Nephron progenitor cell (in vitro differentiated cells): ENCODE measurements at places on chromosomes 6 and 20.

DNA sequence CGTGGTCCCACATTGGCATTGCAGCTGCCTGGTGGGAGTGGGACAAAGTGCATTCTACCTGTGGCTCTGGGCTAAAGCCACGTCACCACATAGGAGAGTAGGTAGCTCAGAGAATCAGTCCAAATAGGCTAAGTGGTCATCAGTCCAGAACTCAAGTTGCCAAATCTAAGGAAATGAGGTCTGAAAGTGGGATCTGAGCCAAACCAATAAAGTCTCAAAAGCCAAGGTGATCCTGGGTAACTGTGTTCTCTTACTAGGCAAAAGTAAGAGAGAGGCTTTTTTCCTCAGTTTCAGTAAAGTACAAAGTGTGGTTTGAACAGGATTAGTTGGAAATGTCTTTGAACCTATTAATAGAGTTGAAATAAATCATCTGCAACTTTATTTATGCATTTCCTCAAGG, 68.6 kb upstream of the CNKSR3 start:
- no peaks in the 10 kb centered on the region for H3K4me1 ChIP-seq

DNA sequence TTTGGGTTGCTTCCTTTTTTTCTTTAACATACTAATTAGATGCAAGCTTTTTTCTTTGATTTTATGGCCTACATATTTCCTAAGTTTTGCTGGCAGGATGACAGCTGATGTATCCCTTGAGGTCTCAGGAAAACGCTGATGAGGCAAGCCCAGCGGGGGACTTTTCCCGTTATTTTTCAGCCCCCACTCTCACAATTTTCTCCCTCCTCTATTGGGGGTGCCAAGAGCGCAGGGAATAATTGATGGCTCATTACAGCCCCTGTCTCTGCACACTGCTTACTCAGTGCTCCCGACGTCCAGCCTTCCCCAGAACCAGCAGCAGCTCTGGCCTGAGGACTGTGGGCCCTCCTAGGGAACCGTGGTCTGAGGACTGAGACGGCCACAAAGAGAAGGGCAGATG, 38.6 kb upstream of the VSTM2L start:
- H3K4me1 ChIP-seq, result peaks cover 45% of the 10 kb centered on the region
- H3K36me3 ChIP-seq, result peaks cover 47% of the 10 kb centered on the region
- peaks cover 7% of the 10 kb centered on the region for H3K27me3 ChIP-seq
- H3K27ac ChIP-seq, result no peak overlapping the region
- no peak for DNase-seq

- peak overlapping the region; percentile 99 for H3K27ac ChIP-seq
- H3K4me3 ChIP-seq, result peak overlapping the region; percentile 39
- H3K27me3 ChIP-seq, result no peaks in the 10 kb centered on the region
- no peaks in the 10 kb centered on the region for H3K36me3 ChIP-seq
- H3K4me1 ChIP-seq, result peaks cover 76% of the 10 kb centered on the region
- no peak for DNase-seq
These were observed 79.0 kb upstream of the EEF1E1 start for GRCh38 chr6:8181160-8181881.

DNA sequence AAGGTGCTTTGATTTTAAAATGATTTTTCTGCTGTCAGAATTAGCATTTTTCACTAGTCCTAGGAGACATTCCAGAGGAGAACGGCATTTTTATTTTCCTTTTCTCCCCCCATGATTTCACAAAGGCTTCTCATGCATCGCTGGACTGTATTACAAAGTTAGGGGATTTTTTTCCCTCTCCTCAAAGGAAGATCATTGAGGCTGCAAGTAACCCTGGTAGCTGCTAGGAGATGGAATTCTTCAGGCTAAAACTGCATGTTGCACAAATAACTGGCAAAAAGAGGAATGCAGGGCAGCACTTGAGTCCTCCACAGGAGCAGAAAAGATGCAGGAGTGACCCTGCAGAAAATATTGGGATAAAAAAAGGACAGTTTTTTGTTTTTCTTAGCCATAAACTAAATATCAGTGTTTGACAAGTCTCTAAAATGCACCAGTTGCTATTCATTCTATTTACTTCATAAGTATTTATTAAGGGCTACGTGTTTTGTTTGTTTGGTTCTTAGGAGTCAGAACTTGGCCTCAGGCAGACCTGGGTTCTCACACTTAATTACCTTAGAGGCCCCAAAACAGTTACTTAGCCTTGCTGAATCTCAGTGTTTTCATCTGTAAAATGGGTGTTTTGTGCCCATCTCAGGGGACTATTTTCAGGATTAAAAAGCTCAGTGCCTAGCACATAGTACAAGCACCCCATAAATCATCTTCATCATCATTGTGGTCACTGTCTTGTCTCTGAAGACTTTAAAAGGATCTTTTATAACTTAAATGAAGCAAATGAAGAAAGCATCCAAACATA, 144.5 kb upstream of the ID4 start:
- no peak for DNase-seq
- peak overlapping the region; percentile 78 for H3K4me3 ChIP-seq
- H3K4me1 ChIP-seq, result peaks cover 21% of the 10 kb centered on the region
- no peaks in the 10 kb centered on the region for H3K36me3 ChIP-seq
- H3K27me3 ChIP-seq, result peaks cover 20% of the 10 kb centered on the region

- no peaks in the 10 kb centered on the region for H3K27me3 ChIP-seq
- H3K4me1 ChIP-seq, result peaks cover 35% of the 10 kb centered on the region
- DNase-seq, result no peak
- H3K4me3 ChIP-seq, result no peak overlapping the region
- no peak overlapping the region for H3K27ac ChIP-seq
These were observed 36.9 kb upstream of the SIRT5 start for GRCh38 chr6:13537527-13537897.

DNA sequence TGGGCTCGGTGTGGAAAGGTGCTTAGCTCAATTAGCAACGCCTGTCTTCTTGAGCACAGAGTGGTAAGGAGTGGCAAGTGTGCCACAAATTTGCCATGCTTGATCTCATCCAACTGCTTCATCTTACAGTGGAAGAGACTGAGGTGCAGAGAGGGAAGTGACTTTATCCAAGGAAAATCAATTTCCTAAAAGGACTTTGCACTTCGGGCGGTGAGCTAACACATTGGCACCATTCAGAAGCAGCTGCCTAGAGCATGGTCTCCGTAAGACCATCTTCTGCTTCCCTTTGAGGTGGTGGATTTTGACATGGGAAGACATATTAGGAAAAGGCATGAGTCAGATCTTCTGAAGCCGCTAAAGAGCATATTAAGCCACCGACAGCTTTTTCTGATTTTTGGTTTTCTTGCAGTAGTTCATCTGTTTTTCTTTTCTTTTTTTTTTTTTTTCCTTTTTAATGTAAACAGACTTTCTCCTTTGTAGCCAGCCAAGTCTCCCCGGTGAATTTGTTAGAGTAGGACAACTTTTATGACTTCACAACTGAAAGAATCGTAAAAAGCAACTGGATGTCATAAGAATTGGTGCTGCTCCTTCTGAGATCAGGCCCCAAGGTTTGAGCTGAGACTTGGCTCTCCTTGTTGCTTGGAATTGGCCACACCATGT, 273.2 kb downstream of the CDC5L start:
- H3K36me3 ChIP-seq, result no peaks in the 10 kb centered on the region
- no peak overlapping the region for H3K4me3 ChIP-seq
- DNase-seq, result no peak
- H3K4me1 ChIP-seq, result peaks cover 67% of the 10 kb centered on the region
- H3K27me3 ChIP-seq, result peaks cover 14% of the 10 kb centered on the region

DNA sequence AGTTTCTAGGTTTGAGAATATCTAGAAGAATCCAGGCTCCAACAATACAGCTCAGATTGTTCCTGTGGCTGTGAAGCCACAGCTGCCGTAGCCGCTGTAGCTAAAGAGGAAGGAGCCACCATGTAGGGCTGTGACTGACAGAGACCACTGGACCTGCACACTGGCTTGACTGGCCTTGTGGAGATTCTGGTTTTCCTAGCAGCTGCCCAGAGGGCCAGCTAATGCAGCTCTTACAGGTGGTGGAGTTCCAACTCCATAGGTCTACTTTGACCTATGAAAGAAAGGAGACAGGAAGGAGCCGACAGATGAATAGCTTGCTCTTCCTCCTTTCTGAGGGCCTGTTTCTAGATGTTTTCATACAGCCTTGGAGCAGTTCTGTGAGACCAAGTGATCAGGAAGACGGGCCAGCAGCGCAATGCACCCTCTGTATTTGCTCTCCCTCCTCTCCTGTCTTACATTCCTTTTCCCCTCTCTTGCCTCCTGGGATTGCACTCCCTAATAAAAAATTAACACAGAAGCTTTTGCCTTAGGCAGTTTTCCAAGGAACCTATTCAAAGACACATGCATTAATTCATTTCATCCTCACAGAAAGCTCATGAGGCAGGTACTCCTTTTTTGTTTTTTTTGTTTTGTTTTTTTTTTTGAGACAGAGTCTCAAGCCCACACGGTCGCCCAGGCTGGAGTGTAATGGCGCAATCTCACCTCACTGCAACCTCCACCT, 51.8 kb upstream of the MYB start:
- H3K27ac ChIP-seq, result no peak overlapping the region
- no peaks in the 10 kb centered on the region for H3K4me1 ChIP-seq
- no peak overlapping the region for H3K4me3 ChIP-seq

DNA sequence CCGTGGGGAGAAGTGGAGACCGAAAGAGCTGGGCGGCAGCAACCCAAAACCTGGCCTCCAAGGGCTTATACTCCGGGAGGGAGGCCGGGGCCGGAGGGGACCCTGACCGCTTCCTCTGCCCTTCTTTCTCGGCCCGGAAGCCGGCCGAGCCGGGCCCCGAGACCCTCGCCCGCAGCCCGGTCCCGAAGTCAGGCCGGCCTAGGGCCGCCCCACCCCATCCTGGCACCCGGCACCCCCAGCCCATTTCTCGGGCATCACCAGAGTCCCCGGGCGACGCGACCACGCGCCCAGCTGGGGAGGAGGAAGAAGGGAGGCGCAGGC, 572 bp upstream of the ZDHHC14 start:
- H3K27me3 ChIP-seq, result peaks cover 30% of the 10 kb centered on the region
- peaks cover 24% of the 10 kb centered on the region for H3K4me1 ChIP-seq
- no peak for DNase-seq
- no peak overlapping the region for H3K27ac ChIP-seq
- no peaks in the 10 kb centered on the region for H3K36me3 ChIP-seq
- peak overlapping the region; percentile 80 for H3K4me3 ChIP-seq

GRCh38 chr6:72374857-72375256, 247.0 kb upstream of the KCNQ5 start:
- DNase-seq, result peak; percentile 17
- H3K27ac ChIP-seq, result no peak overlapping the region
- no peak overlapping the region for H3K4me3 ChIP-seq
- peaks cover 30% of the 10 kb centered on the region for H3K4me1 ChIP-seq
- H3K36me3 ChIP-seq, result no peaks in the 10 kb centered on the region

- peaks cover 7% of the 10 kb centered on the region for H3K27me3 ChIP-seq
- H3K36me3 ChIP-seq, result no peaks in the 10 kb centered on the region
- no peak overlapping the region for H3K4me3 ChIP-seq
- peak overlapping the region; percentile 82 for H3K27ac ChIP-seq
- DNase-seq, result no peak
These were observed 11.8 kb downstream of the CCR6 start for GRCh38 chr6:167134448-167135328.

DNA sequence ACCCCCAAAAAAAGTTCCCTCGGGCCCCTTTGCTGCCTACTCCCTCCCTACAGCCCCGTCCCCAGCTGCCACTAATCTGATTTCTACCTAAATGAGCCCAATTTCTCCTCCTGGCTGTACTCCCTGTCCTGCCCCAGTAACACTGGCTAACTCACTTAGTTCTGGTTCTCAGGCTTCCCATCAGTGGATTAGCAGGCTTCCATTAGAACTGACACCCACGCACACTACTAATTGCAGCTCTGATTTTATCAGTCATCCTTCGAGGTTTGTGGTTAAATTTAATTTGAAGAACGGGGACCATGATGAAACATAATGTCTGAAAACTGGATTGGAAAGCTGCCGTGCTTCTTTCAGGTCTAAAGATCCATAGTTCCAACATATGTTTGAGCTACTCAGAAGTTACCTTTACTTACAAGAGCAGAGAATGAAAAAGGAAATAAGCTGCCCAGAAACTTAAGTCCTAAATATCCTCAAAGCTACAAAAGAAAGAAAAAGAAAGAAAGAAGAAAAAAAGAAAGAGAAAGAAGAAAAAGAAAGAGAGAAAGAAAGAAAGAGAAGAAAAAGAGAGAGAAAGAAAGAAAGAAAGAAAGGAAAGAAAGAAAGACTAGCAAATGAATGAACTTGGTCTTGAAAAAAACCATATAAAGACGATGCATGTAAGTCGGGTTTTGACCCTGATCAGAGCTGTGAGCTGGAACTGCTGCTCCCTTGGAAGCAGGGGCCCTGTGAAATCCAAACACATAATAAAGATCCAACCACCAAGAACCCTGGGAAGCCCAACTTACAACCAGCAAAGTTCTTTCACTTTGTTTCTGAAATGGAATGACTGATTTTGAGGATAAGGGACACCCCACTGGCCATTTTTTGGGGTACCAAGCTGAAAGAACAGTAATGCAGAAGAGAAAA, 51.7 kb downstream of the CNKSR3 start:
- H3K27ac ChIP-seq, result peak overlapping the region; percentile 95
- peaks cover 4% of the 10 kb centered on the region for H3K36me3 ChIP-seq
- no peak for DNase-seq
- H3K4me1 ChIP-seq, result peaks cover 61% of the 10 kb centered on the region

- DNase-seq, result no peak
- no peaks in the 10 kb centered on the region for H3K4me1 ChIP-seq
- no peaks in the 10 kb centered on the region for H3K27me3 ChIP-seq
- H3K4me3 ChIP-seq, result no peak overlapping the region
- H3K36me3 ChIP-seq, result no peaks in the 10 kb centered on the region
These were observed 74.8 kb downstream of the ADGRB3 start for GRCh38 chr6:68709882-68710281.

GRCh38 chr6:155085582-155086257, 90.6 kb downstream of the TIAM2 start:
- no peak for DNase-seq
- no peaks in the 10 kb centered on the region for H3K4me1 ChIP-seq
- H3K27me3 ChIP-seq, result no peaks in the 10 kb centered on the region
- H3K36me3 ChIP-seq, result no peaks in the 10 kb centered on the region
- no peak overlapping the region for H3K27ac ChIP-seq

GRCh38 chr6:106084989-106085691, 996 bp upstream of the PRDM1 start:
- H3K27ac ChIP-seq, result no peak overlapping the region
- H3K4me3 ChIP-seq, result peak overlapping the region; percentile 91
- no peak for DNase-seq
- no peaks in the 10 kb centered on the region for H3K27me3 ChIP-seq
- peaks cover 85% of the 10 kb centered on the region for H3K4me1 ChIP-seq

- H3K27ac ChIP-seq, result no peak overlapping the region
- no peak overlapping the region for H3K4me3 ChIP-seq
- no peaks in the 10 kb centered on the region for H3K27me3 ChIP-seq
- DNase-seq, result no peak
- no peaks in the 10 kb centered on the region for H3K4me1 ChIP-seq
These were observed 342.1 kb downstream of the PLCB1 start for GRCh38 chr20:8474027-8474668.

GRCh38 chr6:148464319-148465010, 121.8 kb downstream of the SASH1 start:
- peaks cover 4% of the 10 kb centered on the region for H3K36me3 ChIP-seq
- peak; percentile 74 for DNase-seq
- no peak overlapping the region for H3K4me3 ChIP-seq
- peak overlapping the region; percentile 37 for H3K27ac ChIP-seq
- peaks cover 3% of the 10 kb centered on the region for H3K27me3 ChIP-seq

- no peak overlapping the region for H3K27ac ChIP-seq
- H3K4me1 ChIP-seq, result peaks cover 15% of the 10 kb centered on the region
- H3K4me3 ChIP-seq, result no peak overlapping the region
These were observed 237.5 kb downstream of the MAFB start for GRCh38 chr20:40451552-40451951.
